ENCODE measurements at places on chromosomes 16 and 17.
A peak's percentile ranks its signal among the peaks of the same experiment; 100 is the strongest.

DNA sequence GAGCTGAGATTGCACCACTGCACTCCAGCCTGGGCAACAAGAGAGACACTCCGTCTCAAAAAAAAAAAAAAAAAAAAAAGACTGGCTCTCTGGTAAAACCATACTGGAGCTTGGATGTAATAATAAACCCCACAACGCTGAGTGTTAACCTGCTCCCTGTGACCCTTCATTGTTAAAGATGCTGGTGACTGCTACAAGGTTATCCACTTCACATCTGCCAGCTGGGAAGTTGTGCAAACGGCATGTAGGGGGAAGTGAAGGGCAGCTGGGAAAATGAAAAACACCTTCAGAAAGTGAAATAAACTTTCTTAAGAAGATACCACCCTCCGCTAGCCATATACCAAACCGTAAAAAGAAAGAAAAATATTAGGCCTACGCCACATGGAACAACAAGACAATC lies 131.0 kb upstream of the NUDT7 start:
- DNase-seq, result no peak

DNA sequence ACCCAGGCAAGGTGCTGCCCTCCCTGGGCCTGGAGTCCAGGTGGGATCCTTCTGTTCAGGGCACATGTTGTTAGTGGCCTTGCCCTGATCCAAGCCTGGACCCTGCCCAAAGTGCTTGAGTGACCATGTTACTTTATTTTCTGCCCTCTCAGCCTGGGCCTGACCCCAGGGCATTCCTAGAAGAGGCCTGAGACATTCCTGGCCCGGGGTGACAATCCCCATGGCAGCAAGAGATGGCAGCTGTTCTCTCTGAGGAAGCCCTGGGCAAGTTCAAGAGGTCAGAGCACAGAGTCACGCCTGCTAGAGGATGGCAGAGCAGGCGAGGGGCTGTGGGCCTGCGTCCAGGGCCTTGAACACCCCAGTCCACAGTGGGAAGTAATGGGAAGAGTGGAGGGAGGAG lies 5.0 kb downstream of the CDH16 start:
- DNase-seq, result no peak

GRCh38 chr17:79050551-79050950 lies 24.1 kb upstream of the ENGASE start:
- DNase-seq, result peak; percentile 86

- DNase-seq, result peak; percentile 89
Measured at GRCh38 chr17:44222112-44222869, 2.8 kb upstream of the UBTF start.

DNA sequence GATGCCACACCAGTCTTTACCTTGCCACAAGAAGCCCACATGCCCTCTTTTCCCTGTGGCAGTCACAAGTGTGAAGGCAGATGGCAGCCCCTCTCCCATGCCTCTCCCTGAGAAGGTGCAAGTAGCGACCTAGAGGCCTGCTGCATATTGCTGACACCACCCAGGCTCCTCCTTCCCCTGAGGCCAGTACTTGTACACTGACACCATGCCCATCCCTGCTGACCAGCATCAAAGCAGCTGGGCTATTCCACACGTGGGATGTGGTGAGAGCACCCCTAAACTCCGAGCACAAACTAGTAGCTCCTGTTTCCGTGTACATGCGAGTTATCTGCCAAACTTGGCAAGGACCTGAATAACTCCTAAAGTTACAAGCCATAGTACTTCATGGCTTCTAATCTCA lies 149.4 kb downstream of the AATF start:
- DNase-seq, result no peak

DNA sequence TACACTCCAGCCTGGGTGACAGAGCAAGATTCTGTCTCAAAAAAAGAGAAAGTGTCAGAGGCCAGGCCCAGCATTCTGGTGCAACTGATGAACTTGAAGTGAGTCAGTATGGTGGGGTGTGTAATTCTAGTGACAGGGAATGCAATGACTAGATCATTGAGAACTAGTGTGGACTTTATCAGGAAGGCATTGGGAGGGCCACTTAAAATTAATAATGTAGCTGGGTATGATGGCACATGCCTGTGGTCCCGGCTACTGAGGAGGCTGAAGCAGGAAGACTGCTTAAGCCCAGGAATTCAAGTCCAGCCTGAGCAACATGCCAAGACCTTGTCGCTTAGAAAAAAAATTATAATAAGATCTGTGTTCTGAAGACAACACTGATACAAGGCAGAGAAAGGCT lies 90.8 kb downstream of the STX8 start:
- no peak for DNase-seq

GRCh38 chr17:861364-861763 lies 79.2 kb downstream of the MRM3 start:
- no peak for DNase-seq

DNA sequence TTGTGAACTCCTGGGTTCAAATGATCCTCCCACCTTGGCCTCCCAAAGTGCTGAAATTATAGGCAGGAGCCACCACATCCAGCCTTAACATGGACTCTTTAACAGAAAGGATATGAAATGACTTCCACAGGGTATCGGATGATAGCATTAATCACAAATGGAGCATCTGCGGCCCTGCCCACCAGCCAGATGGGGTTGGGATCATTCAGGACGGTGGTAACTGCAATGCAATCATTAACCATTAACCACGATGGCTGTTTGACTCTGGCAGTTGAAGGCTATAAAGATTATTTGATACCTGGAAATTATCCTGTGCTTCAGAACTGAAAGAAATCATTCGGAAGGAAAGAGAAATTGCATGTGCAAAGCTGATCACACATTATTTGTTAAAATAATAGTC lies 5.3 kb upstream of the CHST5 start:
- DNase-seq, result no peak

DNA sequence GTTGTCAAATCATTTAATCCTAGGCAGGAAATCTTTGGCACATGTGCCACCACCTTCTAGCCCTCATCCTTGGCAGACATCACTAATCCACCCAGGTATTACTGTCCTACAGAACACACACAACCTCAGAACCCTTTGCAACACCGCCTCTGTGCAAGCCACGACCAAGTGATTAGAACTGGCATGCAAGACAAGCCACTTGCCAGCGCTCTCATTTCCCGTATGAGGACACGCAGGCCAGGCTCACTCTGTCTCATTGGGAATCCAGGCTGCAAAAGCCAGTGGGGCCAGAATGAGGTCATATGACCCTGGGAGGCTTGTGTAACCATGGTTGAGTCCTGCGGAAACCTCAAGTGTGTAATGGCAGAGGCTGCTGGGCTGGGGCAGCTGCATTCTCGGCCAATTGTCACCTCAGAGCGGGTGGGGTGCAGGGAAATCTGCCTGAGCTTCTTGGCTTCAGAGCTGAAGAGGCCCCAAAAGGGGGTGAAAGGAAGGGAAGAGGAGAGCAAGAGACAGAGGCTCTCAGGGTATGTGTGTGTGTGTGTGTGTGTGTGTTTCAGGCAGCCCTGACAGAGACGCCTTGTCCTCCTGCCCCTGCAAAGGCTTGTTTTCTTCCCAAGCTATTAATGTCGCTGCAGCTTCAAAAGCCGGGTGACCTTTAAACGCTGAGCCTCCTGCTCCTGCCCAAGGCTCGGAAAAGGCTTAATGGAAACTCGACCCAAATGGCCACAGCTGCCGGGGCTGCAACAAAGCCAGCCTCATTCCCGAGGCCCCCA lies 43.2 kb upstream of the MRPS23 start:
- DNase-seq, result no peak

- DNase-seq, result no peak
Measured at GRCh38 chr17:56773124-56773523, 60.6 kb downstream of the C17orf67 start.

DNA sequence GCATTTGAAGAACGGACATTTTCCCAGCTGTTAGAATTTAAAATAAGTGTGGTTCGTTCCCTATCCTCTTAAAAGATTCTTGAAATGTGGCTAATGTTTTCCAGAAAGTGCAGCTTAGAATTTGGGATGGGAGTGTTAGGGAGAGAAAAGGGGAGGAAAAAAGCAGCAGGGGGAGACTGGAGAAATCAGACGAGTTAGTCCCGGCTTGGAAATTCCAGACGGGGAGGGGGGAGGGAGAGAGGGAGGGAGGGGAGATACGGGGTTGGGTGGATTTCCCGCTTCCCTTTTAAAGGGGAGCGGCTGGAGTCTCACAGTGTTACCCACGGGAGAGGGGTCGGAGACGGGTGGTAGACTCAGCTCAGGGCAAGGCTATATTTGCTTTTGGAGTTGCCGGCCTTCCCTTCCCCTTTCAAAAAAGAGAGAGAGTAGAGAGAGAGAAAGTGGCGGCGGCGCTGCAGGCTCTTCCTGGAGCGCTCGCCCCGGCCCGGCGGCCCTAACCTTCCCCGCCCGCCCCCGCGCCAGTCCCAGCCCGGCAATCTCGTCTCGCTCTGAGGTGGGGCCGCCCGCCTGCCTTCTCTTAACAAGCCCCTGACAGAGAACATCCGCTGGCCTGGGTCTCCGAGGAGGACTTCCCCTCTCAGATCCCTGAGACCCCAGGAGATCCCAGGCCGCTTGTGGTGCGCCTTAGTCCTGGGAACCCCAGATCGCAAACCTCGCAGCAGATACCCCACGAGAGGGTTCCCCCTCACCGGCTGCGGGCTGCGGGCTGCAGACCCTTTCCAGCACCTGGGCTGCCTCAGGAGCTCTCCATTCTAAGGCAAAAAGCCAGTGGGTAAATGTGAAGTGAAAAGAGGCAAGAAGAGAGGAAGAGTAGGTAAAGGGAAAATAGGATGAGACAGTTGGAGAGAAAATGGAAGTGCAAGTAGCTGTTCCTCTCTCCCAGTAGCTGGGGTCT lies 6.6 kb downstream of the IGF2BP1 start:
- no peak for DNase-seq

DNA sequence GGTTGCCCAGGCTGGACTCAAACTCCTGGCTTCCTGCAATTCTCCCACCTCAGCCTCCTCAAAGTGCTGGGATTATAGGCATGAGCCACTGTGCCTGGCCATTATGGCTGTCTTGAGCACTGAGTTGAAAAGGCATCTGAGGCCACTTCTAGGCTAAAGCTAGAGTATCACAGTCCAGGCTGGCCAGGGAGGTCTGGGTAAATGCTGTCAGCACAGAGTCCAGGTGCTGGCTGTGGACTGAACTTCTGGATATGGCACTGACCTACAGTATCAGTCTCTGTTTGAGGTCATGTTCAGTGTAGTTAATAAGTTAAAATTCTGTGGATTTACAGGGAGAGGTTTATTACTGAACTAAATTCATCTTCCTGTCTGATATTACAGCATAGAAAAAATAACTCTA lies 222.5 kb upstream of the TOM1L1 start:
- DNase-seq, result no peak

DNA sequence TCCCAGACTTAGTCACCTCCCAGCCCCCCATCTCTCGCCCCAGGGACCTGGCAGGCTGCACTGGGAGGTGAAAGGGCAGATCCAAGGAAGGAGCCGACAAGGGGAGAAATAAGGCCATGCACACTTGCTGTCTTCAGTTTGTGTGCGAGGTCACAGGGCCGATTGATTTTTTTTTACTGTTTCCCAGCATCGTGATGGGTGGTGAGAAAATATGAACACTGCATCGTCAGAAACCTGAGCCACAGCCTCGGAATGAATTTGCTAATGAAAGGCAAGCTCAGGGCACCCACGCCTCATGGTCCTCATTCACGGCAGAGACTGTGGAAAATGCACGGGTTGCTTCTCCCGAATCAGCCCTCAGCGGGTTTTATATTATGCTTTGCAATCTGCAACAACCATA lies 98.0 kb downstream of the SOCS1 start:
- DNase-seq, result no peak

- peak; percentile 36 for DNase-seq
Measured at GRCh38 chr17:28426081-28426519, 20.1 kb upstream of the SLC46A1 start.

GRCh38 chr16:3595521-3596021 lies 15.8 kb downstream of the SLX4 start:
- DNase-seq, result no peak

DNA sequence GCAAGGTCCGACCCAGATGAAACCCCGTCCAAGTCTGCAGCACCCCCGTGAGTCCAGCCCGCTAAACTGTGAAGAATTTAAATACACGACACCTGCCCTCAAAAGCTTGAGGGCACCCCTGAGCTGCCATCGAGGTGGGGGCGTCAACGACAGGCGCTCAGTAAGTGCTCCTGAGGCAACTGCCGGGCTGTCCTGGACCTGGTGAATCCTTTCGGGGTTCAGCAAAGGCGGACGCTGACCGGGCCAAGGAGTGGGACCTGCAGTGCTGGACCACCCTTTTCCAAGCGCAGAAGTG lies 512 bp upstream of the ENDOV start:
- no peak for DNase-seq

GRCh38 chr16:86362155-86362849 lies 148.0 kb upstream of the FOXF1 start:
- DNase-seq, result no peak
